Activated CD8-positive, alpha-beta memory T cell treated with anti-CD3 and anti-CD28 coated beads for 1 hour (primary cell): ENCODE measurements at places on chromosomes 5 and 9.

DNA sequence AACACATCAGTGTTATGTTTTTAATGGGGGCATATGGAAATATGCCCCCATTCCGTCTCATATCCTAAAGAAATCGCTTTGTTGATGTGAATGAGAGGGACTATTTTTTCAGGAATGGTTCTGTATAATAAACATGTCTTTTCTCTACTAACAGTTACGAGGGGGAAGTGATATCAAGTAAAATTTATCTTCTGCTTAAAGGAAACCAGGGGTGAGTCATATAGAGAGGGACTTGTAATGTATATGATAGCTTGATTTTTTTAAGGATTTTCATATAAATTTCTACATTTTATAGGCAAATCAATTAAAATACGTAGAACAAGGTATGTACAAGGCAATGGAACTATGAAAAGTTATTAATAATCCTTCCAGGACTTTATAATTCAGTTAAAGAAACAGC, 207.1 kb downstream of the SEMA5A start:
- no peak for DNase-seq

GRCh38 chr5:136242136-136242535, 49.2 kb upstream of the SMIM32 start:
- DNase-seq = no peak

GRCh38 chr9:78314953-78315870, 18.3 kb downstream of the PSAT1 start:
- DNase-seq = no peak

GRCh38 chr9:95516734-95517558, at the start of gene PTCH1:
Gene PTCH1, minus strand, starts transcription at chr9:95516971.
- DNase-seq = no peak

GRCh38 chr5:20572614-20573013, 584.6 kb upstream of the CDH18 start:
- no peak for DNase-seq

DNA sequence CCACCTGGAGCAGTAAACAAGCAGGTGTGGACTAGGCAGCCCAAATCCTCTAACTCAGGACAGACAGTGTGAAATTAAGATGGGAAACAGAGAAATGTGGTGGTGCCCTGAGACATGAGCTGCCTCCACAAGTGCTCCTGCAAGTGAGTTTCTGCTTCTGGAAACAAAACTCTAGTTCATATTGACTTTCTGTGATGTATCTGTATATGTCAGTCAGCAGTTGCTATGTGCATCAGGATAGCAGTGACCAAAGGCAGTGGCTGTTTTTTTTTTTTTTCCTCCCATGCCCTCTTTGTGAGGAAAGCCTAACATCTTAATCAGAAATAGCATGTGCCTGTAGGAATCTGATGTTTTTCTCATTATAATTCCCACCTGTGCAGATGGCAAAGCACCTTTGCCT, 318.4 kb upstream of the SEMA6A start:
- no peak for DNase-seq

GRCh38 chr5:110815916-110816605, 77.3 kb downstream of the SLC25A46 start:
- no peak for DNase-seq

GRCh38 chr5:178277866-178278265, 45.3 kb upstream of the PHYKPL start:
- DNase-seq = no peak
